ENCODE measurements at places on chromosomes 11 and 22.

DNA sequence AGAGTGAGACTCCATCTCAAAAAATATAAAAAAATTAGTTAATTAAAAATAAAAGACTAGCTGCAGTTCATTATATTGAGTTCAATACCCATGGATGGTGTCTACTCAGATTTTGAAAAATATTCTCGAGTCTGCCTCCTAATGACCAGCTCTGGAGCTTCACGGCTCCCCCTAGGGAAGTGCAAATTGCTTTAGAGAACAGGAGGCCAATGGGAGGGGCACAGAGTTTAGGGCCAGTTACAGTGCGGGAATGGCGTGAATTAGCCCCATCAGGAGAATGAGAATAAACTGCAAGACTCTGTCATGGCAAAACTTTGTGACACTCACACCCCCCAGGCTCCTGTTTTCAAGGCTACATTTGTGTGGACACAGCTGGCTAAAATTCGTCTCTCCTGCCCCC is 4.6 kb downstream of the FGF4 start:
- DNase-seq, result no peak

DNA sequence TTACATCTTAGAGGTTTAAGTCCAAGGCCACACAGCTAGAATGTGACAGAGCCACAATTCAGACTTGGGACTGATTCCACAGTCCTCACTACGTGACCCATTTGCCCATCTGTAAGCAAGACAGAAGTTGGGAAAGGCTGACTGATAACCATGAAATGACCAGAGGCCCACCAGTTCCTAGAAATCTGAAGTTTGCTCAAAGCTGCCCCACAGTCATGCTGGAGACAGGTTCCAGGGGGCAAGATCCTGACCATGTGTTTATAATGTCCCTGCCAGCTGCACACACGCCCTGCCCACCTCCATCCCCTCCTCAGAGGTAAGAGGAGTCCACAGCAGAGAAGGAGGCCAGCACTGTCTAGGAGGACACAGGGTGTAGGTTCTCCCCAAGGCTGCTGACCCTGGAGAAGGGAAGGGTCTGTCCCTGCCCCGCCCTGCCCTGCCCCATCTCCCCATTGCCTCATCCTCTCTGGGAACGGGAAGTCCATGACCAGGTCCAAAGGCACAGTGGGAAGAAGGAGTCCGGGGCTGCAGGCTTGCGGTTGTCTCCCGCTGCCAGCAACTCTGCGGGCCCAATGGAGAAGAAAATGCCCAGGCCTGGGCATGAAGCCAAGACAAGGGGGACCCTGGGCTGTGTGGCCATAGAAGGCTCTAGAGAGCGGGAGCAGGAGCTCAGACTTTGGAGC is 11.9 kb upstream of the OAF start:
- DNase-seq, result no peak

DNA sequence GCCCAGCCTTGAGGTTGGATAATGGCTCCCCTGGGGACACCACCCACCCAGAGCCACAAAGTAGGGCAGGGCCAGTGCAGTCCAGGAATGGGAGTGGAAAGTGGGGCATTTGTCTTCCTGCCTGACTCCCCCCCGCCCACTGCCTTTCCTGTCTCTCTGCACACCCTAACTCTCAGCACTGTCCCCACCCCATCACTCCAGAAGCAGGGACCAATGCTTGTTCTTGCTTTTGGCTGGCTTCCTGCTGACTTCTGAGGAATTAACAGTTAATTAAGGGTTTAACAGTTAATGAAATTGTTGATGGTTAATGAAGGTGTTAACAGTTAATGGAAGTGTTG is 4.7 kb downstream of the PITPNM1 start:
- DNase-seq, result no peak

DNA sequence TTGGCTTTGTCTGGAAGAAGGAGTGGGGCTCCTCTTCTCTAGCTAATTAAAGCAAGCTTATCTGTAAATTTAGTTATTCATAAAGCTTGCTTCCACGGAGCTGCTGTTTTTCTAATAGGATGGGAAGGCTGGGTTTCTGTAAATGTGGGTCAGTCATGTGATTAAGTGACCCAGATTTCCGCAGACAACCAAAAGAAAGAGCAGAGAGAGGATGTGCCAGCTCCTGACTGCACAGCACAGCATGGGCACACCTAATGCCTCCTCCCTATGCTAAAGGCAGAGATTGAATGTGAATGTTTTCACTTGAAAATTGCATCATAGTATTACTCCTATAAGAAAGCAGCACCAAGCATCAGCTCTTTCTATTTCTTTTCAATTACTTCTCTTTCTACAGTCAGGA is 160.2 kb downstream of the FAT3 start:
- peak; percentile 18 for DNase-seq

- DNase-seq, result no peak
Observed at GRCh38 chr11:64722141-64723065, 594 bp downstream of the NRXN2 start.

DNA sequence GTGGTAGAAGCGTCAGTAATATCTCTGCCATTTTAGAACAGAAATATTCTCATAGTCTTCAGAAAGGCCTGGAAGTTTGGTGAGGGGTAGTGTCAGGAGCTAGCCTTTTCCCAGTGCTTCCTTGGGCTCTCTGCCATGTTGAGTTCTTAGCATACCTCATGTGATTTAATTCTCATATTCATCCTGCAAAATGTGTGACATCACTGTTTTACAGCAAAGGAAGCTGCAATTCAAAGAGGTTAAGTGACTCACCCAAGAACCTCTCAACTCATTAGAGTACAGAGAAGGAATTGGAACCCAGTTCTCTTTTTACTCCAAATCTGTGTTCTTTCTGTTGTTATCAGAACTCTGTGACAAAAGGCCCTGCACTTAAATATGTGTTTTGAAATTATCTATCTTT is 72.1 kb downstream of the RNF169 start:
- peak; percentile 94 for DNase-seq

- DNase-seq, result no peak
Observed at GRCh38 chr22:38781033-38781432, 12.9 kb downstream of the DNAL4 start.

DNA sequence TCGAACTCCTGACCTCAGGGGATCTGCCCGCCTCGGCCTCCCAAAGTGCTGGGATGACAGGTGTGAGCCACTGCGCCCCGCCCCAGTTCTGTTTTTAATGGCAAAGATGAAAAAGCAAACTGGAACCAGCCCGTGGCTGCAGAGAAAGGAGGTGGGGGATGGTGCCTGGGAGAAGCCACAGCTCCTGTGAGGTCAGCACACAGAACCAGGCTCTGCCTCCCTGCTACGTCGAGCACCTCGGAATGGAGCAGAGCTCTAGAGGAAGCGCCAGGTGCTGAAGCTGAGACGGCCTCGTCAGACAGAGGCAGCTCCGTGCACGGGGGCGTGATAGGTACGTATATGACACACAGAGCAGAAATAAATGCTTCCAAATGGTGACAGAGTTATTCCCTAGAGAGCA is 8.5 kb downstream of the DRD4 start:
- no peak for DNase-seq

DNA sequence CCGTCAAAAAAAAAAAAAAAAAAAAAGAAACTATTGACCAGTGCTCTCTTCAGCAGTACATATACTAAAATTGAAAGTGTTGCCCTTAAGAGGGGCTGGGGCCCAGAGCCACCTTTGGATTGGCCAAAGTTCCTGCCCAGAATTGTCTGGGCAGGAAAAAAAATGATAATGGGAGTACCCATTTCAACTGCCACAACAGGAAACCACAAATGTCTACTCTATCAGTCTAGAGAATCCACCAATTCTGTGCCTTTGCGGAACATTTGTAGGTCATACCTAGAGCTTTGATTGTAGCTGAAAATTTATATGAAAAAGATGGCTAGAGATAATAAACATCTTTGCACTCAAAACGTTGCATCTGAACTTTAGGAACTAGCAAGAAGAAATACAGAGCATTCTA is 69.4 kb downstream of the FAM76B start:
- no peak for DNase-seq

GRCh38 chr11:84103096-84103495 is 816.9 kb upstream of the CCDC90B start:
- DNase-seq, result no peak

DNA sequence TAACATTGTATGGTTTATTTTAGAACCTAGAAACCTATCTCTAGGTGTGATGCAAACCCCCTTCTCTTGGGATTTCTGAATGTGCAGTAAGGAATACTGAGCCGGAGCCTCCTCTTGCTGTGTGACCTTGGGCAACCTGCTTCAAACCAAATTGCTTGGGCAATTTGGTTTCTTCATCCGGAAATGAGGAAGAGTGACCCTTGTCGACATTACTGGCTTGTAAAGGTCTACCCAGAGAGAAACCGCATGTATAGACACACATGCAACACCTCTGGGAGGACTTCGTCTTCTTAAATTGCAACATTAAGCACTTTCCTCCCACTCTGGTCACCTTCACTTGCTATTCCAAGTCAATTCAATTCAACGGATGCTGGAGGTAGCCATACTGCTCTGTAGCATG is 19.6 kb upstream of the TP53I11 start:
- DNase-seq, result no peak

GRCh38 chr22:21942407-21943343 is 10.0 kb downstream of the PPM1F start:
- DNase-seq, result peak; percentile 93

- DNase-seq, result peak; percentile 88
Observed at GRCh38 chr11:26792941-26793340, 71.1 kb upstream of the SLC5A12 start.

- peak; percentile 14 for DNase-seq
Observed at GRCh38 chr22:41469218-41469851, 418 bp downstream of the ACO2 start.

DNA sequence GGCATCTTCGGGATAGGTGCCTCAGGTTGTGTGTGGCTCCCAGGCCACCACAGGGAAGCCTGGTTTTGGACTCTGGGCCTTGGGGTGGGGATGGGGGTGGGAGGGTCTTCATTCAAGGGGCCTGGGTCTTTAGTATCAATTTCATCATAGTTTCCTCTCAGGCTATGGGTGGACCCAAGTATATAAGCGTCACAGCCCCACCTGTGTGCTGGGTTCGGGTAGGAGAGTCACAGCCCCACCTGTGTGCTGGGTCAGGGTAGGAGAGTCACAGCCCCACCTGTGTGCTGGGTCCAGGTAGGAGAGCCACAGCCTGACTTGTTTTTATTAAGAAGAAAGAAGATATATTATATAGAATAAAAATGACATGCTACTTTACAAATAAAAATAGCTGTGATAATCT is 422.1 kb downstream of the BRD1 start:
- no peak for DNase-seq

GRCh38 chr11:126815111-126815510 is 185.5 kb downstream of the KIRREL3 start:
- DNase-seq, result peak; percentile 80

GRCh38 chr11:46339816-46340215 is 7.4 kb upstream of the DGKZ start:
- no peak for DNase-seq

DNA sequence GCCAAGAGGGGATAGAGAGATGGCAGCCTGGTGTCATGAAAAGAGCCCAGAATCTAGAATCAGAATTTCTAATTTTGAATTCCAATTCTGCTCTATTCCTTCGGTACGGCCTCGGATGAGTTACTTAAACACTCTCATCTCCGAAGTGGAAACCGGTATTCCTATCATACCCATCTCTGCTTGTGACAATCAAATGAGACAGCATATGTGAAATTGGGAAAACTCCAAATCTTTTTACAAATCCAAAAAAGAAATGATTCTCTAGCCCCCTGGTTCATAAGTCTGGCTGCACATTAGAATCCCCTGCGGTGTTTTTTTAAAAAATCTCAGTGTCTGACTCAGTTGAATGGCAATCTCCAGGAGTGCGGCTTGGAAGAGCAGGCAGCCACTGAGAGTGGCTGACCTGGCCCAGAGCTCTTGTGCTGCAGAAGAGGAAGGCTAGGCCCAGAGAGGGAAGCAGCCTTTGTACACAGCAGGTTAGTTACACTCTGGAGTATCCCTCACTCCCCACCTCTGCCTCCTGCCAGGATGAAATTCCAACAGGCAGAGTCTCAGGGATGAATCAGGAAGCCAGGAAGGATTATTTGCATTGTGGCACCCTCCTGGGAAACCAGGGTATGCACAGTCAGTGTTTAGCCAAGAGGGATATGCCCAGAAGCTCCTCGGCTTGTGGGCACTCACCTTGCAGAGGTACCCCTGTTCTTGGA is 93.6 kb upstream of the ISX start:
- DNase-seq, result no peak

DNA sequence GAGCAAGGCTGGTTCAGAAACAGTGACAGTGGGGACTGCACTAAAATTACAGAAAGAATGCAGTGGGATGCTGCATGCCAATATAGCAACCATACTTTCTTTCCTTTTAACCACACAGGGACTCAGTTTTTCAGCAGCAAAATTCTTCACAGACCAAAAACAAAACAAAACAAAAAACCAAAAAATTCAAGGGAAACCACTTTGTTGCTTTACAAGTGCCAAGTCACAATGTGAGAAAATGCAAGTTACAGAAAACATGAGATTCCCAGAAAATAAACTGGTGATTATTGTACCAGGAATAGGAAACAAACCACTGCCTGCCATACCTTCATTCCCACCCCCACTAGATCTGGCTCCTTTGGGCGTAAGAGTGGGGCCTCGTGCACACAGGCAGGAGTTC is 52.6 kb downstream of the TENM4 start:
- DNase-seq, result peak; percentile 41

GRCh38 chr11:76744186-76745043 is 38.7 kb upstream of the TSKU start:
- peak; percentile 51 for DNase-seq

DNA sequence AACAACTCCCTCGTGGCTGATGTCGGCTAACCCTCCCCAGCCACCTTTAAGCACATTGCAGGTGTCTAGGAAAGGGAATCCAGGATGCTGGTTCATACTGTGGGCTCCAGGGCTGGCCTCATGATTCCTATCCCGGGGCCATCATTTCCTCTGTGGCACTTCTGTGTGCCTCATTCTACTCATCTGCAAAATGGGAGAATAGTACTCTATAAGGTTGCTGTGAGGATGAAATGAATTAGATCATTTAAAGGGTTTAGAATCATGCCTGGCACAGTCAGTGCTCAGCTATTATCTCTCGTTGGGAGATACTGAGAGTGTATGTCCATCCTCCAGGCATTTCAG is 4.3 kb upstream of the FADS3 start:
- DNase-seq, result no peak

DNA sequence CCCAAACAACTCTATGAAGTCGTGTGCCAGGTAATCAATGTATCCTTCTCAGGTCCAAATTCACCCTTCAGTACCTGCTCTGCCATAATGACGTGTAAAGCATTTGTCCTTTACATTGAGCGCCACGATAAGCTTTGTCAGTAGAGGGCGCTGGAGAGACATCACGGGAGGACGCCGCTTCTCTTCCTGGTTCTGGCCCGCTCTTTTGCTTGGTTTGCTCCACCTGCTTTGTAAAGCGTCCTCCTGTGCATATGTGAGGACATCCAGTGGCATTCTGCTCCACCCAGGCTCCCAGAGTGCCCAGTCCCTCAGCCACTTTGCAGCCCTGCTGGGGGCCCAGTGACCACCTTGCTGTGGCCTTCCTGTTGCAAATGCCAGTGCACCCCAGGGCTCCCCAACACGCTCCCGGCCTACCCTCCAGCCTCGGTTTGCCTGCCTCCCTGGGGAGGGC is 61.1 kb downstream of the WT1 start:
- no peak for DNase-seq

GRCh38 chr11:6196396-6196795 is 2.6 kb upstream of the OR52W1 start:
- DNase-seq, result no peak

- no peak for DNase-seq
Observed at GRCh38 chr22:21866833-21867527, 465 bp downstream of the MAPK1 start.

All from fibroblast of skin of back (primary cell).